ENCODE measurements at places on chromosomes 1 and 21. TPM values are rescaled to one million over a fixed set of nuclear protein-coding genes. Genes with fewer than 3 reads are reported as not detected.

SPRR1B gene
- total RNA-seq = not detected

CENPF gene
- 139 TPM for total RNA-seq

FCRL6 gene
- total RNA-seq = not detected

ZNF648 gene
- total RNA-seq = not detected

EPS8L3 gene
- not detected for total RNA-seq

SLC30A1 gene
- total RNA-seq = 9.6 TPM

GIPC2 gene
- 0.34 TPM for total RNA-seq

OPTC gene
- total RNA-seq = not detected

CACNA1S gene
- total RNA-seq = not detected

PRAMEF10 gene
- total RNA-seq = not detected
